ENCODE measurements at places on chromosomes 5 and 9. TPM values are rescaled to one million over a fixed set of nuclear protein-coding genes. Genes with fewer than 3 reads are reported as not detected.
A peak's percentile ranks its signal among the peaks of the same experiment; 100 is the strongest.

Gene RNF183
- polyA plus RNA-seq: 1.1 TPM

Gene GADD45G
- 70.3 TPM for polyA plus RNA-seq

Gene UTP15
- 4.4 TPM for polyA plus RNA-seq

DNA sequence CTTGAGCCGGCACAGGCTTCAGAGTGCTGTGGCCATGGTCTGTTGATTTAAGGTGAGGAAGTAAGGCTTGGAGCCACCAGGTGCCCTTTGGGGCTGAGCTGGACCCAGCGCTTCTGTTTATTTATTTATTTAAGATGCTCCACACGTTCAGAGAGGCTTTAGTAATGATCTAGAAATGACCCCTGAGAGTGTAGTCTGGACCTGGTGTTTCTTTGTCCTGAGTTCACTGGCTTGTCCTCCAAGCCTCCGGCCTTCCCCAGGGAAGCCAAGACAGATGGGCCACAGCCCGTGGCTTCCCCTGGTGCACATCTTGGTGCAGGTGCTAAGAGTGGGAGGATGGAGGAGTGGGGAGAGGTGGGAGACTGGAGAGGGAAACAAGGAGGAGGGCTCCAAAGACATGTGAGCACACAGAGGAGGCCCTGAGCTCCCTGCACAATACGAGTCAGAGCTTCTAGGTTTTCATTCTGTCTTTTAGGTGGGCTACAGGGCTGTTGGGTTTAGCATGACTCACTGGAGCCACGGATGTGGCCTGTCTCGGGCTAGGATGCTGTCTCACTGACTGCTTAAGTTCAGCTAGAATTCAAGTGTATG is 56.9 kb downstream of the AHRR start:
- no peak overlapping the region for H3K4me3 ChIP-seq
- H3K4me1 ChIP-seq: no peaks in the 10 kb centered on the region
- H3K27ac ChIP-seq: no peak overlapping the region
- H3K36me3 ChIP-seq: no peaks in the 10 kb centered on the region

GRCh38 chr9:10005206-10005605 is 607.6 kb downstream of the PTPRD start:
- no peak overlapping the region for H3K27ac ChIP-seq
- peak; percentile 6 for DNase-seq
- H3K4me1 ChIP-seq: no peaks in the 10 kb centered on the region
- H3K4me3 ChIP-seq: no peak overlapping the region
- H3K36me3 ChIP-seq: no peaks in the 10 kb centered on the region

Data from lung (tissue), 17 donors.